ENCODE measurements at places on chromosomes 7 and 10.

- DNase-seq: no peak
These were observed 76.7 kb downstream of the EMX2 start for GRCh38 chr10:117619223-117619622.

DNA sequence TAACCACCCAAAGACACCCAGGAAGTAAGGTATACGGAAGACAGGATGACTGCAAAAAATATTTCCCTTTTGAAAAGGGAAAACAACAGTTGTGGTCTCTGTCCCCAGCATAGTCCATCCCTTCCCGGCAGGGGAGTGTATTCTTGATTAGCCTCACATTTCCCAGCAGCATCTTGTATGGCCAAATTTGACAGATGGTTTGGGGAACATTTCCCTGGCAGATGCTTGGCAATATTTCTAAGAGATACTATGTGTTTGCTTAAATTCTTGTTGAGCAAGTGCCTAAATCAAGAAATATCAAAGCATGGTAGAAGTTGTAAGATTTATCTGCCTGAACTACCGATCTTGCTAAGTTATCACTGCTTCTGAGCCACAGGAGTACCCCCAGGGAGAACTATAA is 56.9 kb upstream of the TPK1 start:
- no peak for DNase-seq

DNA sequence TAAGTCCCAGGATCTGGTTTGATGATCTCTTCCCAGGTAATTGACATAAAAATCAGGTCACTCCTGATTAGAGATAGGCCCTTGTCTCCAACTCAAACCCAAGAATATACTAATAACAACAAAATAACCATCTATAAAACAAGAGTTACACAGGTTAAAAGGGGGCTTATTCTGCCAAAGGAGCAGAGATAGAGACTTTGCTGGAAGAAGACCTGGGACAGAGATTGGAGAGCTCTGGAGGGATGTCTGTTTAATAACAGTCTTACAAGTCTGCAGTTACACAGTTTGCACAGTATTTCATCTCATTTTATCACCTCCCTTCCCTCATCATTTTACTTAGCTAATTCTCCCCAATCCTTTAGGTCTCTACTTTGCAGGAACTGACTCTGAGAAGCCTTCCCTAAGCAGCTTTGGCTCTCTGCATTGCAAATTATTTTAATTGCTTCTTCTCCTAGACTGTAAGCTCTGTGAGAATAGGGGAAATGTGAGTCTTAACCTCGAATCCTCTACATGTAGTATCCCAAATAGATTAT is 3.7 kb upstream of the ZNF438 start:
- no peak for DNase-seq

- no peak for DNase-seq
These were observed 19.2 kb upstream of the ATOH7 start for GRCh38 chr10:68251151-68251550.

DNA sequence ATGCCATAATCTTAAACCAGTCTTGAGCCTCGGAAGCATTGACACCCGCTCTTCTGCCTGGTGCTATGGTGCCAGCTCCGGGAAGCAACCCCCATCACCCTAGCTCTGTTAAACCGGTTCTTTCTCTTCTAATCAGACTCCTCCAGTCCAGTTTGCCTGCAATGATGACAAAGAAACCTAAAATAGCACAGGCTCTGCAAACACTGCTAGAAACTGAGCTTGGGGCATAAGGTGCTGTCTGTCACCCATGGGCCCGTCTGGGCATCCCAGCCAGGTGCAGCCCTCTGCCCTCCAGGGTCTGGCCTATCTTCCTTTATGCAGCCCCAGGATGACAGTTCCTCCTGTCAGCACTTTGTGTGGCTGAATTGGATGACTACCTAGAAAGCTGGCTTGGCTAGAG is 14.2 kb upstream of the CAMK2G start:
- DNase-seq: no peak

DNA sequence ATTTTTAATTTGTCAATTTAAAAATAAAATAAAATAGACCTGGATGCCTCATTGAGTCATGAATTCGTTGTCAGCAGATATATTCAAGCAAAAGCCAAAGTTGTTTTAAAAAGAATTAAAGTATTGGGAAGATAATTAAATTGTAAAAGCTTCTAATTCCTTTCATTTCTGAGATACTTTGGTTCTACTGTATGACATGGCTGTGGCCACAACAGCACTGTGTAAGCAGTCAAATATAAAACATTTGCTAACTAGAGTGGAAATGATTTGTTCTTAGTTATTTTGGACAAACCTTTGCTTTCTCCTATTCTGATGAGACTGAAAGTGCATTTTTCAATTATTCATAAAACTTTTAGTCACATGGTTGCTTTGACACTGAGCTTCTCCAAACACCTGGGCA is 143.6 kb upstream of the FAM13C start:
- no peak for DNase-seq

DNA sequence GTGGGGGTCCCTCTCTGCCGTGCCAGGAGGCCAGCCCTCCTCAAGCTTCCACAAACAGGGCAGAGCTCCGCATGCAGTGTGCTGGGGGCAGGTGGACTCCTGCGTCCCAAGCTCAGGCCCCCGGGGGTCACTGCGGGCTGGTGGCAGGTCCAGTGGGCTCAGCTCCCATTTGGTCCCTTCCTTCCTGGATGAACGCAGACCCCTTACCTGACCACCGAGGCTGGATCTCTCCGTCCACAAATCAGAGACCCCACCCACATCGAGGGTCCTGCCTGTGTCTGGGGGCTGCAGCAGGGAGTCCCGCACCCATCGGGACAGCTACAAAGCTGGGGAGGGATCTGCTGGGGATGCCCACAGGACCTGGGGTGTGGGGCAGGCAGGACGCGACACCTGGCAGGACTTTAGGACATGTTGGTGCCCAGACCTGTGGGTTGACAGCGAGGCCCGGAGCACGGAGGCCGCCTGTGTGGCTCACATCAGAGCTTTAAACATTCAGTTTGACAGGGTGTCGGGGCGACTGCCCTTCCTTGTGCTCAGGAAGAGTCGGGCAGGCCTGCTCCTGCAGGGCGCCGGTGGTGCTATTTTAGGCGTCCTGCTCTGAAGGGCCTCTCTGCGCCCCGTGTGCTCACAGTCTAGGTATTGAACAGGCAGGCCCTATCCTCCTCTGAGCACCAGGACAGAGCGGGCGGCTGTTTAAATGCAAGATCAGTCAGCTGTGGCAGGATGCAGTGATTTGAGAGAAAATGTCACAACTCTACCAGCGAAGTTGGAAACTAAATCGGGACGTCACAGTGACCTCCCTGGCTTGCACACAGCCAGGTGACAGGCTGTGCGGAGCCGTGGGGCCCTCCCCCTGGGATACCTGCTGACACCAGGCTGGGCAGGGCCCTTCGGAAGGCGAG is 15.9 kb upstream of the CFAP46 start:
- no peak for DNase-seq

DNA sequence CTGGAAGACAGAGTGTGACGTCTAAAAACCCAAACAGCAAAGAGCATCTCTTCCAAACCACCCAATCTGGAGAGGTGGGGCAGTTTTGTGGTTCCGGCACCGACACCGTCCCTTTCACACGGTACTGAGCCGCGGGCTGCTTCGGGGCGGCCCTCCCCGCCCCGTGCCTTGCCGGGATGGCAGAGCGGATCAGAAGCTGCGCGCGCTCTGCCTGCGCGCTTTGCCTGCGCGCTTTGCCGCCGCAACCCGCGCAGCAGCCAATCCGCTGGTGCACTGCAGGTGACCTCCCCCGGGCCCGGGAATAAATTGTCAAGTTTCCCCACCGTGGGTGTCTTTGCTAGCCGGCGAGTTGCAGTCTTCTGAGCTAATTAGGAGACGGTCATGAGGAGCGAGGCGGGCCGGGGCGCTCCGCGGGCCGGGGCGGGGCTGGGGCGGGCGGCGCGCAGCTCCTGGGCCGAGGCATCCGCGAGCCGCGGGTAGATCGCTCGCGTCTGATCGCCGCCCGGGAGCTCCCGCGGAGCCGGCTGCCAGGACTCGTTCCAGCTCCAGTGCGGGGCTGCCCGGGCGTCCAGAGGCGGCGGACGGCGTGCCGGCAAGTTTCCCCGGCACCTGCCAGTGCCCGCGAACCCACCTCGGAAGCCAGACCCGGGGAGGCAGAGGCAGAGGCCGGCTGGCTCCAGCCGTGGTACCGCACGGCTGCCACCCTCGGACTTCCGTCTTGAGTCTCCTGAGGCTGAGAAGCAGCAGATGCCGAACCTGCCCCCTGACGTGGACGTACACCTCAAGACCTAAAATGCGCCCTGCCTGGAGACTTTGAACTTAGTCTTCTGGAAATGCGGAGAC is 536.0 kb upstream of the GALNT17 start:
- peak; percentile 56 for DNase-seq

DNA sequence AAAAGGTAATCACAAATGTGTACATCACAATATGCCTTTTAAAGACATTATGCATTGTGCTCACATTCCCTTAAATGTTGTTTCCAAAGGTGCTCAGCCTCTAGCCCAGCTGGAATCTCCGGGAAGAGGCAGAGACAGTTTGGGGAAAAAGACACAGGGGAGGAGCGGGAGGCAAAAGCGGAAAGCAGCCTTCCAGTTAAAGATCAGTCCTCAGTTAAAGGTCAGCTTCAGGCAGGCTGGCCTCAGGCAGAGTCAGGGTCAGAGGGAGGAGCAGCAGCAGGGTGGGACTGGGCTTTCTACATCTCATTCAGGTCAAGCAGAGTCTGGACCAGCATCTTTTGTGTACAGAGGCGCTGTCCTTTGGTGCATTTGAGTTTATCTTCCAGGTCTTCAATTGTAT is 18.6 kb downstream of the ST7 start:
- DNase-seq: no peak

DNA sequence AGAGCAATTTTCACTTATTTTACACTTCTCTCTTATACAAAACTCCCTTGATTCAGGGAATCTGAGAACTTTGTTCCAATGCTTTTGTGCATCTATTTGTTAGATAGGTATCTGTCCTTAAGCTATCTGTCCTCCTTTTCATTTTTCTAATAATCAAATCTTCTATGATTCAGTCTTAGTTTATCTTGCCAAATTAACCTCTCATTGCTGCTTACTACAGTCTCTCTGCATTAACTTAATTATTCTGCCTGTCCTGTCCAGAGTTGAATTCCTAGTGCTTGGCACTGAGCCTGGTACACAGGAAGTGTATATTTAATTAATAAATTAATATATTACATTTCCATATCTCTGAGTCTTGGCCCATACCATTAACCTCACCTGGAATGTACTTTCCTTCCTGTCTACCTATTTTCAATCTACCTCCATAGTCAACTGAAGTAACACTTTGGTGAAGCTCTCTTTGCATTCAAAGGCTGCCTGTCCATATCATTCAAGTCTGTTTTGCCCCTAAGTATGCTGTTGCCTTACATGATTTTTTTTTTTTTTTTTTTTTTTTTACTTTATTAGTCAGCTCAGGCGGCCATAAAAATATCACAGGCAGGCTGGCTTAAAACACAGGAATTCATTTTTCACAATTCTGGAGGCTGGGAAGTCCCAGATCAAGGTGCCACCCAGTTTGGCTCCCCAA is 66.0 kb upstream of the CSTF2T start:
- no peak for DNase-seq

- no peak for DNase-seq
These were observed 114.7 kb downstream of the EBF3 start for GRCh38 chr10:129849452-129849750.
